ENCODE measurements at places on chromosomes 2 and 18.
A peak's percentile ranks its signal among the peaks of the same experiment; 100 is the strongest.

DNA sequence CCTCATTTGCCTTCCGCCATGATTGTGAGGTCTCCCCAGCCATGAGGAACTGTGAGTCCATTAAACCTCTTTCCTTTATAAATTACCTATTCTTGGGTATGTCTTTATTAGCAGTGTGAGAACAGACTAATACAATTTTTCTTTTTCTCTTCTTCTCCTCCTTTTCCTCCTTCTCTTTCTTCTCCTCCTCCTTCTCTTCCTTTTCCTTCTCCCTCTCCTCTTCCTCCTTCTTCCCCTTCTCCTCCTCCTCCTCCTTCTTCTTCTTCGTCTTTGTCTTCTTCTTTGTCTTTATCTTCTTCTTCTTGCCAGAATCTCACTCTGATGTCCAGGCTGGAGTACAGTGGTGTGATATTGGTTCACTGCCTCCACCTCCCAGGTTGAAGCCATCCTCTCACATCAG is 20.2 kb downstream of the SKA1 start:
- DNase-seq, result no peak

DNA sequence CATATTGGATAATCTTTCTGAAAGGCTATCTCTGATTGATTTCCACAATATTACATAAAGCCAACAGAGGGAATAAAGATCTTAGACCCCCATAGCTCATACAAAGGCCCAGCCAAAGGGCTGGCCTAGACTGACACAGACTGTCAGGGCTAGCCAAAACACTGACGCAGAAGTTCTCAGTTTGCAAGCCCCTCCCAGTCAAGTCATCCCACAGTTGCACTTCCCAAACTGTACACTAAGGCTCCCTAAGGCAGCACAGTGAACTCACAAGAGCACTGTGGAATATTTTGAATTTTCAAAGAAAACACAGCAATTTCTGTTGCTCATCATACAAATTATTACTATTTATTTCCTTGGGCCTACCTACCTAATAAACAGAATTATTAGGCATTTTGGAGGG is 244.9 kb downstream of the SP3 start:
- no peak for DNase-seq

- no peak for DNase-seq
These were observed 553.3 kb downstream of the CMPK2 start for GRCh38 chr2:6312367-6312766.

DNA sequence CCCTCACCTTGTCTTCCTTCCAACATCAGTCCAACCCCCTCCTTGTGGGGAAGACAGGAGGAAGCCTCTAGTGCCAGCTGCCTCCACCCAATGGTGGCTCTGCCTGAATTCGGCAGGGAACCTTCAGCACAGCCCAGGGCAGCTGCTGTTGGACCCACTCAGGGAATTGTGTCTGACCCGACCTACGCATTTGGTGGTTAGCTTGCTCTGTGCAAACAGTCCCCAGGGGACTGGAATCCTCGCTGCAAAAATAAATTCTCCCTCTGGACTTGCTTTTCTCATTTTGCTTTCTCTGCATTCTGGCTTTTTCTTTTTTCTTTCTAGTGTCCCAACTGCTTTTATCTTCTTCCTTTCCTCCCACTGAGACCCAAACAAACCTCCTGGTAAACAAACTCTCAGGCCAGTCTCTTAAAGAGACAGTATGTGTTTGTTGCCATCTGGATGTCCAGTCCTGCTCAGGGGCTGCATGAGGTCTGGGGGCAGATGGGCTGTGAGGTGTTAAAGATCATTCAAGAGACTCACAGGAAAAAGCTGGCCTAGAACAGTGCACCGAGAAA is 137.7 kb upstream of the HAAO start:
- DNase-seq, result no peak

GRCh38 chr2:32671885-32672533 is 44.2 kb downstream of the TTC27 start:
- DNase-seq, result no peak

- no peak for DNase-seq
These were observed 671.9 kb upstream of the SOX11 start for GRCh38 chr2:5020116-5020875.

DNA sequence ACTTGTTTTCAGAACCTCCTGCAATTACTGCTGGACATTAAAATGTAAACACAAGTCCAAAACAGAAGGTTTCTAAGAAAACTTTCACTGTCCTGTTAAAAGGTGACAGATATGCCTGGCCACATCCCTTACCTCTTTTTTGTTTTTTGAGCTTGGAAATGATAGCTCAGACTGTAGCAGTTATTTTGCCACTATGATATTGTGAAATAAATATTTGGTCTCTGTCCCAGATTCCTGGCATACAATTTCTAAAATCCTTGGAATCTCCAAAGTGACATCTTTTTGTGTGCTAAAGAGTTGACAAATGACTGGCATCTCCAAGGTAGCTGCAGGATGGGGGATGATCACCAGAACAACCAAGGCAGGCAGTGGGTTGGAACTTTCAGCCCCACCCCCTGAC is 16.8 kb downstream of the TPGS2 start:
- no peak for DNase-seq

DNA sequence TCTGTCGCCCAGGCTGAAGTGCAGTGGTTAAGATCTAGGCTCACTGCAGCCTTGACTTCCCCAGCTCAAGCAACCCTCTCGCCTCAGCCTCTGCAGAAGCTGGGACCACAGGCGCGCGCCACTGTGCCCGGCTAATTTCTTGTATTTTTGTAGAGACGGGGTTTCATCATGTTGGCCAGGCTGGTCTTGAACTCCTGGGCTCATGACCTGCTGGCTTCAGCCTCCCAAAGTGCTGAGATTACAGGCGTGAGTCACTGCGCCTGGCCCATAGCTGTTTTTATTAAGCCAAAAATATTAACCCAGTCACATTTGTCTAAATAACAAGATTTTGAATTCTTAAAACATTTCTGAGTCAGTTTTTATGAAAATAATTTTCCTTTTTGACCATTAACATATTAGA is 6.3 kb upstream of the SFT2D3 start:
- peak; percentile 79 for DNase-seq

DNA sequence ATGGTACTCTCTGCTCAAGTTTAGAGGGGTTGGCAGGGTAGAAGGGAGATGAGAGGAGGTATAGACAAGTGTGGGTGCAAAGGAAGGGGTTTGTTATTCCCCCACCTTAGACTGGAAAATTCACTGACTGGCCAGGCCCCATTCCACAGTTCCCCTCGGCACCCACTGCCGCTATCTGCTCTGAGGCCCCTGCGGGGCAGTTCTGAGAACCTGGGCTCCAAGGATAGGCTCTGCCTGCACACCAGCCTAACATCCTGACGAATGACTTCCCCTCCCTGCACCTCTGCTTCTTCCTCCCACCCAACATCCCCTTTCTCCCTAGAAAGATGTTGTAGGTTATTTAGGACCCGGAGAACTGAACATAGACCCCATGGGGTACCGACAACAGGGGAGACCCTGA is 303.9 kb upstream of the HDAC4 start:
- peak; percentile 59 for DNase-seq

GRCh38 chr18:24397131-24397693 is 412 bp downstream of the OSBPL1A start:
- DNase-seq, result no peak

DNA sequence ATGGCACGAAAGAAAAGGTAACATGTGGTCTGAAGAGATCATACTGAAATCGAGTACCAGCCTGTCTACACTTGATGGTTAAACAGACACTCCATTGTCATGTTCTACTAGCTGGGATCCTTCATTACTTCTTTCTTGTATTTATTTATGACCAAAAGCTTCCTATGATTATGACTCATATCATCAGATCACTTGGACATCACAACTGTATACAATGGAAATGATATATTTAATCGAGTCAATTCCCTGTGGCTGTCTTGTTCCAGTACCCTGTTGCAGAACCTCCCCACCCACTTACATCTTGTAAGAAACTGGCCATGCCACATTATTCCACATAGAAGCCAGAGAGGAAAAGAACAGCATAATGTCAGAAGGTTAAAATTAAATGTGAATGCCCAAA is 358.9 kb downstream of the ZEB2 start:
- DNase-seq, result no peak

DNA sequence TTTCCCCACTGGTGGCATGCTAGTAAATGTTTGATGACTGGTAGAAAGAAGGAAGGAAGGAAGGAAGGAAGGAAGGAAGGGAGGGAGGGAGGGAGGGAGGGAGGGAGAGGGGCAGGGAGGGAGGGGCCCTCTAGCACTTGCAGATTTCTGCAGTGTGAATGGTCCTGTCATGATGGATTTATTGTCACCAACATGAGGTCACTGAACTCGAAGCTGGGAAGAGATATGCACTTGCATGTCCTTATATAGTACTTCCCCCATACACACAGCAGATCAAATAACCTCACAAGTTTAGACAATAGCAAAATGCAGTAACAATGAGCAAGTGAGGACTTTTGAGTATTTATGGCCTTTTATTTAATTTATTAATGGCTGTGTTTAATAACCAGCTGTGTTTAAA is 44.5 kb upstream of the CXCR4 start:
- DNase-seq, result no peak

DNA sequence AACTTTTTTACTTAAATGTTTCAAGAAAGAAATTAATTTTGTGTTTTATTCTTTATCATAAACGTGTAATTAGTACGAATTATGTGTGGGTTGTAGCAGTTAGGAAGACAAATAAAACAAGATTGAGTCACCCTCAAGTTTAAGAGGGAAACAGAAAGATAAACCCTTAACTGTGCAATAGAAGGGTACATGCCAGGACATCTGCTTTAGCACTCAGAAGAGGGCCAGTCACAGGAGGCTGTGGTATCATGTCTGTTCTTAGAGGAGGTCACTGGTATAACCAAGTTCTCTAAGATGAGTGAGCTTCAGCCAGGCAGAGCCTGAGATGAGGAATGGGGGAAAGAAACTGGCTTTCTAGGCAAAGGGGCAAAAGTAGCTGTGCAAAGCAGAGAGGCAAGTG is 42.4 kb upstream of the GRHL1 start:
- no peak for DNase-seq

DNA sequence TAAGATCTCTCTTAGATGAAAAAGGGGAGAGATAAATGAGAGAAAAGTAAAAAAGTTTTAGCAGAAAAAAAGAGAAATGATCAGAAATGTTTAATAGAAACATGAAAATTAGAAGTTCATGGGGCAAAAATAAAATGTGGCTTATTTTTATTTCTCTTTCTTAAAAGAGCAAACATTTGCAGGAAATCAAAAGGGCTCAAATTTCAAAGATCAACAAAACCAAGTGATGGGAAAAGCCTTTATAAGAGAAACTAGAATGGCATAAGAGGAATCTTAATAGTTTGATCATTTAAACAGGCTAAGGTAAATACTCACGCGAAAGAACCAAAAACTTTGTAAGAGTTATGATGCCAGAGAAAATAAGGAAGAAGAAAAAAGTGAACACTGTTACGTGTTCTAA is 23.3 kb upstream of the DAW1 start:
- no peak for DNase-seq

DNA sequence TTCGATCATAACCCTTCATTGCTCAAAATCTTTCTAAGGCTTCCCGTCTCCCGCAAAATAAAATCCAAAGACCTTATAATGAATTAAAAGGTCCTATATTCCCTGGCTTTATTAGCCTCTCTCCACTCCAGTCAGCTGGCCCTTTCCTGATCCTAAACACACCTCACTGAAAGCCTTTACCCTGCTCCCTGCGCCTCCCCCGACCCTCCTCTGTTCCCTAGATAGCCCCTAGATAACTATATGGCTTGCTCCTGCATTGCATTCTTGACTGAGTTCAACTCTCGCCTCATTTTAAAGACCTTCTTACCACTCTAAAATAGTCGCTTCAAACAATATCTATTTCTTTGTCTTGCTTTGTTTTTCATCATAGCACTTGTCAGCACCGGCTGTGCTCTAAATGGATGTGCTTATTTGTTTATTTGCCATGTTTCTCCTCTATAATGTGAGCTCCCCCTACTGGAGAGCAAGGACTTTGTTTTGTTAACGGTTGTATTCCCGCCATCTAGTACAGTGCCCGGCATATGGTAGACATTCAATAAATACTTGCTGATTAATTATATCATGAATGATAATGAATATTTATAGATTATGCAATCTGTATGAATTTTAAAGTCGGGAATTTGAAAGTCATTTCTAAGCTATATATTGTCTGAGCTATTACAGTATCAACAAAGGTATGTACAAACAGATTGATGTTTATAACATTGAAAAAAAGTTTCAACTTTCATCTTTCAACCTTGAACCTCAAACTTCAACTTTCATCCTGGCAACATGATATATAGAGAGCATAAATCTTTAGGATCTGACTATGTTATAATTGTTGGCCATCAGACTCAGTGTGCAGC is 32.4 kb upstream of the VIT start:
- no peak for DNase-seq

DNA sequence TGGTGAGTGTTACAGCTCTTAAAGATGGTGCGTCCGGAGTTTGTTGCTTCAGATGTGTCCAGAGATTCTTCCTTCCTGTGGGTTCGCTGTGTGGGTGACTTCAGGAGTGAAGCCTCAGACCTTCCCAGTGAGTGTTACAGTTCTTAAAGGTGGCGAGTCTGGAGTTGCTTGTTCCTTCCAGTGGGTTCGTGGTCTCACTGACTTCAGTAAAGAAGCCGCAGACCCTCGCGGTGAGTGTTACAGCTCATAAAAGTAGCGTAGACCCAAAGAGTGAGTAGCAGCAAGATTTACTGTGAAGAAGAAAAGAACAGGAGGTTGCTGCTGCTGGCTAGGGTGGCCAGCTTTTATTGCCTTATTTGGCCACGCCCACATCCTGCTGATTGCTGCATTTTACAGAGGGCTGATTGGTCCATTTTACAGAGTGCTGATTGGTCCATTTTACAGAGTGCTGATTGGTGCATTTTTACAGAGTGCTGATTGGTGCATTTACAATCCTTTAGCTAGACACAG is 34.0 kb upstream of the SPTBN1 start:
- no peak for DNase-seq

DNA sequence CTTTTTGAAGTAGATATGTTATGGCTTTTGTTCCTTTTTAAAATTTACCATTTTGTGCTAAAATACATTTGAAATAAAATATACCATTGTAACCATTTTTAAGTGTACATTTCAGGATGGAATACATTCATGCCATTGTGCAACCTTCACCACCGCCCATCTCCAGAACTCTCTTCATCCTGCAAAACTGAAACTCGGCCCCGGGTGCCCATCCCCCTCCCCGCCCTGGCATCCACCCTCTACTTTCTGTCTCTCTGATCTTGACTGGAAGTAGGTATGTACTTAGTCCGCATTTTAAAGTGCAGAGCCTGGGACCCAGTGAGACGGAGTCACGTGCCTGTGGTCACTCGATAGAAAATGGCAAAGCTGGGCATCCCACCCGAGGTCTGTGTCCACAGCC is 45.6 kb downstream of the DIPK1C start:
- peak; percentile 49 for DNase-seq
